Activated CD8-positive, alpha-beta memory T cell treated with anti-CD3 and anti-CD28 coated beads for 1 hour (primary cell): ENCODE measurements at places on chromosomes 12 and 14.
A peak's percentile ranks its signal among the peaks of the same experiment; 100 is the strongest.

GRCh38 chr14:99158150-99158549 is 113.8 kb downstream of the BCL11B start:
- DNase-seq, result no peak

DNA sequence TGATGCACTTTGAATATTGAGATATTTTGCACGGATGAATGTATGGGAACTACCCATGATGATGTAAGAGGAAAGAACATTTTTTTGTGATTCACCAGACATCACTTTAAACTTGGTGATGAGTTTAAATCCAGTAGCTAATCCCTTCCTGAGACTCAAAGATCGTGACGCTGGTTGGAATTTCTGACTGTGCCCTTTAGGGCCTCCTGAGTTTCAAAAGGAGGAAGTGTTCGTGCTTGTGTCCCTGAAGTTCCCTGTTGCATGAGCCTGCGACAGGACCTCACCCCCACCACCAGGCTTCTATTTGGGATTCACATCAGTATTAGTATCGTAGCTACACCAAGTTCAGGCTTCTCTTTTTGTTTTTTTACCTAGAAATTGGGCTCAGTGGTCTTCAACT is 18.6 kb upstream of the RIN3 start:
- no peak for DNase-seq

GRCh38 chr12:53287741-53288216 is 7.6 kb upstream of the PFDN5 start:
- DNase-seq, result peak; percentile 28

DNA sequence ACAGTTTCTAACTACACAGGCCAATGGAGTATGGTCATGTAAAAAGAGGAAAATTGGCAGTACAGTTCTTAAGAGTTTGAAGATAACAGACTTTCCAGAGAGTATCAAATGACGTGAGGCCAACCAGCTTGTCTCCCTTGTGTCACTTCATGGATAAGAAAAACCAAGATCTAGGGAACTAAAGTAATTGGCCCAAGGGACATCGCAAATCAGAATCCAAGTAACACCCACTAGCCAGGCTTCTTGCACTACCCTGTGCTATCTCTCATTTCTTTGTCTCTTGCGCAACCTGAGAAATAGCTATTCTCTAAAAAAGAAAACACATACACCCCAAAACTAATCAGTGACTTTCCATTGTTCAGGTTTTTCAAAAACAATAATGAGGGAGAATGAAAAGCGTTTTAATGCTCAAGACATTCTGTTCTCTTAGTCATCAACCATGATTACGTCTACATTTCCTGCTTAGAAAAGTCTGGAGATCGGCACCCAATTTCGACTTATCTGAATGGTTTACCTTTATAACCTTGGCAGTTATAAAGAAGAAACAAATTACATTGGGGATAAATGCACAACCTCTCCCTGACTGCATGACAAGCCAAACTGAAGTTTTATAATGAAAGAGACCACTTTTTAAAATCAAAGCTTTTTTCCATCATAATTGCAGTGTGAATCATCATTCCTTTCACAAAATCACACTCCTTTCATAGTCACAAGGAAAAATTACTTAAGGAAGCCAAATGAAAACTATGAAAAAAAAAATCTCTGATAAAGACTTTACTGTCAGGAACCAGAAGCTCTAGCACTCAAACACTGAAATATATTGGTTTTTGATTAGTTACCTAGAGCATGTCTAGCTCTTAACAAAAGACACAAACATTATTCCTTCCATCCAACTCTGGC is 42.1 kb downstream of the TMTC1 start:
- DNase-seq, result no peak

DNA sequence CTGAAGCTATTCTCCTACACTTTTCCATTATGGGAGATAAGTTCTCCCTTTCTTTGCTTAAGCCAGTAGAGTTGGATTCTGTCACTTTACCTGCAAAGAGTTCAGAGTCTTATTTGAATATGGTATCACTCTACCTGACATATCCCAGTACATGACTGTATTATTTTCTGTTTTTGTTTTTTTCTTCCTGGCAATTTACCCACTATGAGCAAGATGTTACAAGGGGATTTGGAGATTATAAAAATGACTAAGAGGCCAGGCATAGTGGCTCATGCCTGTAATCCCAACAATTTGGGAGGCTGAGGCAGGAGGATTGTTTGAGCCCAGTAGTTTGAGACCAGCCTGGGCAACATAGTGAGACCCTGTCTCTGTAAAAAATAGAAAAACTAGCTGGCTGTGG is 46.4 kb upstream of the CHST11 start:
- DNase-seq, result no peak

- DNase-seq, result no peak
Observed at GRCh38 chr12:74846116-74846515, 308.5 kb downstream of the ATXN7L3B start.

DNA sequence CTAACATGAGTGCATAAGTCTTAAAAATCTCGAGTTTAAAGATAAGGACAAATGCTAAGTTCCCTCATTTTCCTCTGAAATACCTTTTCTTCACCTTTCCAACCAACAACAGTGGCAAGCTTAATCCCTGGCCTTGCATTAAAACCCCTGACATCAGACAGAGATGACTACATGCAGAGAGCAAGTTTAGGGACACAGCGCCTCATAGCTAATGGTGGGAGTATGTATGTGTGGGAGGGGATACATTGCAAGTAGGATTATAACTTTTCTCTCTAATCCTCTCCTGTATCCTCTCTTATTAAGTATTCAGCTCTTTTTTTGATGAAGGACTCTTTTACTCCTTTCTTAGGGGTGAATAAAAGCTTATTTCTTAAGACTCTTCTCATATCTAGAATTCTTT is 547.1 kb downstream of the CCER1 start:
- DNase-seq, result no peak

GRCh38 chr14:53767566-53767965 is 189.1 kb downstream of the BMP4 start:
- DNase-seq, result no peak

GRCh38 chr12:92702754-92703679 is at the start of gene PLEKHG7:
PLEKHG7 (plus strand) TSS chr12:92702989; CDS start chr12:92706632, 3,643 bp downstream.
- DNase-seq, result no peak
